CMK (cell line): ENCODE measurements at places on chromosomes 5 and 9.

DNA sequence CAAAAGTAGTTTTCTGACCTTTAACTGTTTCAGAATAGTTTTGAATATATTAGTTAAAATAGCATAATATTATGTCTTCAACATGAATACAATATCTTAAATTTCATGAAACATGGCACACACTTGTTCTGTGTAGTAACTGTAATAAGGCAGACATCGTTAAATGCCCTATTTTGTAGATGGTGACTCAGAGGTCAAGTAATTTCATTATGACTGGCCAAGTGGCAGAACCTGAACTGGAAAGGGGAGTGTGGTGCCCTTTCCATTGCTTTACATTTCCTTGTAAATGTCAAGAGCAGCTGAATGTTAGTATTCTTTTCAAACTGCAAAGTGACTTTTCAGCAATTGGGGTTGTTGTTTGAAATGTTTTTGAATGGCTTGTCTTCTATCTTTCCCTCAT is 201.2 kb upstream of the CDKN2B start:
- no peak for DNase-seq

DNA sequence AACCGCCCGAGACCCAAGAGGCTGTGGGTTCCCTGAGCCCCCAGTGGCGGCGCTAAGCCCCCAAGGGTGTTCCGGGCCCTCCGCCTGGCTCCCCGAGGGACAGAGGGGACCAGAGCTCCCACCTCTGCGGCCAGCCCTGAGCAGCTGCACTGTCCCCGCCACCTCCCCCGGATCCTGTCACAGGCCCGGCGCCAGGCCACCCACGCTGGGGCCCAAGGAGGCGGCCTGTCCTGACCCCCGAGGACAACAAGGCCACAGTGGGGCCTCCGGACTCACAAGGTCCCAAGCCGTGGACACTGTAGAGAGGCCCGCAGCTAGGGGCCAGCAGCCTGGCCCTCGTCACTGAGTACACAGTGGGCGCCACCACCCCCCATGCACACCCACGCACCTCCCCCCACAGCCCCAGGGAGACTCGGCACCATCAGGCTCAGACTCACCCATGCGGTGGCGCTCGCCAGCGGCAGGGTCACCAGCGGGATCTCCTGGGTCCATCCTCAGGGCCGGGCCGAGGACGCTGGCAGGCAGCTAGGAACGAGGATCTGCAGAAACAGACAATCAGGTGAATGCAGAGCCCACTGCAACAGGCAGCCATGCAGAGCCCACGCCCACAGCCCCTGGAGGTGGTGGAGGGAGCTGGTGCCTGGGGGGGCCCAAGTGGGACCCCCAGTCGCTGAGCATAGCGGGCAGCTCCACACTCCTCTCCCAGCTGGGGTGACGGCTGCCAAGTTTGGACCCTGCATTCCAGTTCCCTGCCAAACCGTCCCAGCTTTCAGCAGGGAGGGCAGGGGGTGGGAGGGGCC is 27.9 kb downstream of the EXD3 start:
- no peak for DNase-seq

GRCh38 chr9:22067196-22067595 is 58.1 kb upstream of the CDKN2B start:
- DNase-seq, result no peak

DNA sequence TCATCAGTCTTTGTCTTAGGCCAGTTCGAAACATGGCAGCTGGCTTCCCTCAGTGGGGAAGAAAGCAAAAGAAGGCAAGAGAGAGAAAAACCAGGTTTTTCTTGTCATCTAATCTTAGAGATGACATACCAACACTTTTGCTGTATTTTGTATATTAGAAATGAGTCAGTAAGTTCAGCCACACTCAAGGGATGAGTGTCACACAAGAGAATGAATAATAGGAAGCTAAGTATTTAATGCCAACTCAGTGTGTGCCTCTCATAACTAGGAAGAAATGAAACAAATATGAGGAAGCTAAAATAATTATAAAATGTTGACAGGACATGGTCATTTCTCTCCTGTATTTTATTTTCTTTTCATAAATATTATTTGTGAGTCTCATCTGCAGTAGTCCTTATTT is 65.3 kb downstream of the CDH12 start:
- DNase-seq, result no peak

DNA sequence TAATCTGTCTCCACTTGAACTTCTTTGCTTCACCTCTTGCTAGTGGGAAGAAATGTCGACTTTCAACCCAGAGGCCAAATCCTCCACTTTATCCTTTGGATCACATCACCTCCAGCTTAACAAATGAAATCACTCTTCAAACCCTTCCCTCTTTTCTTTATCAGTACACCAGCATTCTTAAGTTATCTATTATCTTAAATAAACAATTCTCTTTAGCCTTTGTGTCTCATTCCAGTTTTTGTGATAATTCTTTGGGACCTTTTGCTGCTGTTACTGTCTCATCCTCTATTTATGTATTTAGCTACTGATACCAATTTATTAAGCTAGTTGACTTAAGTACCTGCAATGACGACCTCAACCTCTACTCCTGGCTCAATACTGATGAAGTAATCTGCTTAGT is 28.1 kb upstream of the FBN2 start:
- DNase-seq, result no peak

DNA sequence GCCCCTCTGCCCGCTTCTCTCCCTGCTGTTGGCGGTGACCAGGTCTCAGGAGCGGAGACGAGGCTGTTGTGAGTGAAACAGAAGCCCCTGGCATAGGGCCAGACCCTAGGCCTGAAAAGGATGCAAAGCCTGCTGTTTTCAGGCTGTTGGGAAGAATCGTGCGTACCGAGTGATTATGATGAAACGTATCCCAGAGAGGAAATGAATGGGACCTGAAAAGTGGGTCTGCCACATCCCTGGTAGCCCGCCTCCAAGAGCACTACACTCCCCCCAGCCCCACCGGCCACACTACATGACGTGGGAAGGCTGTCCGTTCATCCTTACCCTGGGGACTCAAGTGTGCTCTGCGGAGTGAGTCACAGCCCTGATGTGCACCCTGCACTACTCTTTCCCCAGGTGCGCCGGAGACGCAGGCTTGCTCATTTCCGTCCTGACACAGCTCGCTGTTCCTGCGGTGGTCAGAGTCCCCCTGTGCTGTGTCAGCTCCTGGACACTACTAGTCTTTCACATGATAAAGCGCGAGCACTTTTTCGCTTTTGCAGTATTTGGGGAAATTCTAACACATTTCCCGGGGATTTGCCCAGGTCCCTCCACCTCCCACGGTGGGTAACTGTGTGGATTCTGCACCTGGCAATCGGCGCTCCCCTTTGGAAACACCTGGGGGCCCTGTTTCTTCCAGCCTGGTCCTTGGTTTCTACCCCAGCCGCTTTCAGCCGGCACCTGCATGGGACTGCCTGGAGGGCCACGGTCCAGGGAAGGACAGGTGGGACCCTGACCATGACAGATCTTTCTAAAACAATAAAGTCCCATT is 91.5 kb downstream of the ANKRD33B start:
- no peak for DNase-seq

DNA sequence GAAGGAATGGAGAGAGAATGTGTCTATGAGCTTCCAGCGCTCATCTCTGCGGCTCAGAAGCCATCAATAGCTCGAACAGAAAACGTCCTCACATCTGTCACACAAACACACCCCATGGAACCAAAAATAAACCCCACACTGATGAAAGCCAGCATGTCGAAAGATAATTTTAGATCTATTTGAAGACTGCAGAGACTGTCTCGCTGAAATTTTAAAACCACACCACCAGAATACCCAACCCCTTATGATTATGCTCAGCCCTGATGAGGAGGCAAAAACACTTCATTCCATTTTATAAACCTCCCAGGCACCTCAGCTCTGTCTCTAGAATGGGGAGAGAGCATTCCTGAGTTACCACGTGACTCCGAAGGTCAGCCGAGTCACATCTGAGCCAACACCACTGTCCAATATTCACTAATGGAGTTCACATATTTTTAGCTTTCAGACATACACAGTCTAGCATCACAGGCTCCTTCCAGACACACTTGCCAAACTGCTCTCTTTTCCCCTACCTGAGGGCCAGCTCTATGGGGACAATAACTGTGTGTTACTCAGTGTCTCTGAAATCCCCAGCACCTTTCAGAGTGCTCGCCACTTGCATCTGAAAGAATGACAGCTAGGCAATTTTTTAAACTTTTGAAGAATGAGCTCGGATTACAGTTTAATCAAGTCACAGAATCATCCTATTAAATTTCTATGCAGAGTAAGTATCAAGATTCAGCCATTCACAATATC is 63.2 kb downstream of the SERINC5 start:
- no peak for DNase-seq

GRCh38 chr5:33209252-33209651 is 231.5 kb upstream of the TARS1 start:
- no peak for DNase-seq

DNA sequence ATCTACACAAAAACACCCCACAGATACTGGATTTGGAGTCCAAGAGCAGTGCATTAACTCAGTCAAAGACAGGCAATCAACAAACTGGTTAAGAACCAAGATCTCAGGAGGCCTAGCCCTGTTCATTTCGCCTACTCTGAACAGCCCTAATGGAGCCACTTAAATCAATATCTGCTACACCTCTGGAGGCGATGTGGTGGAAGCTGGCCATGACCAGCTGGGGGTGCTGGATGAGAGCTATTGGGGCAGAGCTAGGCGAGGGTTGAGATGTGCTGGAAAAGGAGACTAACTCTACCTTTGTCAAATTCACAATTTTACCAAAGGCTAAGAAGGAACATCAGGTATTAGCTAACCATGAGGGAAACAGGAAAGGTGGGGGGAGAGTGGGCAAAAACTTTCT is 23.3 kb upstream of the ARSB start:
- no peak for DNase-seq

DNA sequence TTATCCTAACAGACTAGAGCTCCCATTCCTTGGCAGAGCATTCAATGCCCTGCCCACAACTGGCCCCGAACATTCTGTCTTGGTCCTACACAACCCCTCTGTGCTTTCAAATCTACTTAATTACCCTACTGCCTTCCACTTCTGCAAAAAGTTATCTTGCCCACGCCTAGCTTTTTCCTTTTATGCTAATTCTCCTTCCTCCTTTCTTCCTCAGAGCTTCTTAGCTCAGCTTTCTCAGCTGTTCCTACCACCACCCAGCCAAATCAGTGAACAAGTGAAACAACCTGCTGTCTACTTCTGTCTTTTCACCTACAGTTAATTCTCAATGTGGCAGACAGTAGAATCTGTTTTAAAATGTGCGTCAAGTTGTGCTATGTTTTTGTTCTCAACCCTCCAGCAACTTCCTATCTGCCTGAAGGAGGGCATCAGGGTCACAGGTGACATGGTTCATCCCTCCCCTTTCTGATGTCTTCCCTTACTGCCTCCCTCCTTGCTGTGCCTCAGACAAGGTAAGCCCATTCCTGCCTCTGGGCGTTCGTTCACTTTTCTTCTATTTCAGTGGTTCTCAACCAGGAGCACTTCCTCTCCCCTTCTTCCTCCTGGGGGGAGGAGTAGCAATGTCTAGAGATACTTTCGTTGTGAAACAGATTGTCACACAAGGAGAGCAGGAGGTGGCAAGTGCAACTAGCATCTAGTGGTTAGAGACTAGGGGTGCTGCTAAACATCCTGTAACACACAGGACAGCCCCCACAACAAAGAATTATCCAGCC is 1.3 kb upstream of the REEP5 start:
- DNase-seq, result no peak
